ENCODE measurements at places on chromosomes 11 and 22.

DNA sequence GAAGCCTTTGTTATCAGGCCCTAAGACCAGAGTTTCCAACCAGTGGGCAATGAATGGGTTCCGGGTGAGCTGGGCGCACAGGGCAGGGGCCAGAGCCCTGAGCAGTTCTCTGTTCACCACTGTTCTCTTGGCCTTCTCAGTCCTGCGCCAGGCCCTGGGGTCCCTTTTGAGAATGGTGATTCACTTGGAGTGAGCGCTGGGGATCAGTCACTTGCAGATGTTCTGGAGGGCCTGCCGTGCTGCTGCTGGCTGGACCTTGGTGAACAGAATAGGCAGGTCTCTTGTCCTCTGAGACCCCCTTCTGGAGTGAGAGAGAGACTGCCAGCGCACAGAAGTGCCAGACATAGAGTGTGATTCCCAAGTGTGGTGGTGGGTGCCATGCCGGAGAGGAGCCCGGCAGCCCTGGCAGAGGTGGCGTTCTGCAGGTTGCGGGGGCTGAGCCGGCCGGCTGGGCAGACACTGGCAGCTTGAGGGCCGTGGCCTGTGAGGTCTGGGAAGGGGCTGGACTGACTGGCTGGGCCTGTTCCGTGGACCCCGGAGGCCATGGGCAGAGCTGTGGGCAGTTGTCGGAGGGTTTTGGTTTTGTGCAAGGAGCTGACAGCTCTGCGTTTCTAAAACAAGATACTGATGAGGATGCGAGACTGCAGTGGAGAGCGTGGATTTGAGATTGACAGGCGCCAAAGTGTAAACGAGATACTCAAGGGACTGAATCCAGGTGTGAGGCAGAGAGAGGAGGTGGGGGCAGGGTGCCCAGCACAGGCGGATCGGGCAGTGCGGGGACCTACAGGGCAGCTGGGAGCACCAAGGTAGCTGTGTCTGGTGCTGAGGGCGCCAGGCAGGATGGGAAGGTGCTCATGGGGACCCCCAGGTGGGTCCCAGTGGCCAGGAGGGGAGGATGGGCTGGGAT lies 12.3 kb downstream of the TPCN2 start:
- no peak for DNase-seq

GRCh38 chr11:116773203-116774097 lies 663 bp upstream of the BUD13 start:
- DNase-seq = no peak

- DNase-seq = no peak
These were observed 552.8 kb upstream of the CADM1 start for GRCh38 chr11:116057000-116057399.

DNA sequence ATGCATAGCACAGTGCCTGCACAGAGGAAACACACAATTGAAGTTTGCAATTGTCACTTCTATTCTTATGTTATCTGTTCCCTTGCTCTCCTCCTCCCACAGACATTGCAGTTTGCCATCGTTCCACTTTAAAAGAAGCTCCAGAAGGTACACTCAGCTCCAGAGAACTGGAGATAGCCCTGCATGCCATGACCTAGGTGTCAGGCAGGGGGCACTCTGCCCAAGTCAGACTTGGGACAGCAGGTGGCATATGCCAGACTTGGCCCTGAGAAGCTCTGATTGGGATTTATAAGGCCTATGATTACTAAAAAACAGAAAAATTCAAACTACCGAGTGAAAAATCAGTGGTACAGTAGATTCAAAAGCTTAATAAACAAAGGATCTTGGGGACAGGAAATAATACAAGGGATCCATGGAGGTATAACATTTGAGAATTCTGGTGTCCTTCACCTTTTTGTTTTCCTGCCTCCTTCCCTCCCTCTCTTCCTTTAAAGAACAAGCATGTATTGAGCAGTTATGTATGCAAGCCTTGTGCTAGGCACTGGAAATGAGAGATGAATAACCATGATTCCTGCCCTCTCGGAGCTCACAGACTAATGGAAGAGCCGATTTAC lies 40.0 kb downstream of the TENM4 start:
- no peak for DNase-seq

DNA sequence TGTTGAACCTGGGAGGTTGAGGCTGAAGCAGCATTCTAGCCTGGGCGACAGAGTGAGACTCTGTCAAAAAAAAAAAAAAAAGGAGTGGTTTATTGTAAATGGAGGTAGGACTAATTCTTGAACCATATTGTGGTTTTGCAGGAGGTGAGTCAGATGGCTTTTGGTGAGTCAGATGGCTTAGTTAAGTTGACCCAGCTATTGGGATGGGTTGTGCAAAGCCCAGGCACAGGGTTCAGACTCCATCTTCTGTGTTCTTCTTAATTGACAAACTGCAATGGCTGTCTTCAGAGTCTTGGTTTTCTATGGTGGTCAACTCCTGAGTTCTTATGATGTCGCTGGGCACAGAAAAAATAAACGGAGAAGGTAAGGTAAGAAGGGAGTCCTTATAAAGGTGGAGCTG lies 182.7 kb downstream of the ADAMTS15 start:
- DNase-seq = no peak

DNA sequence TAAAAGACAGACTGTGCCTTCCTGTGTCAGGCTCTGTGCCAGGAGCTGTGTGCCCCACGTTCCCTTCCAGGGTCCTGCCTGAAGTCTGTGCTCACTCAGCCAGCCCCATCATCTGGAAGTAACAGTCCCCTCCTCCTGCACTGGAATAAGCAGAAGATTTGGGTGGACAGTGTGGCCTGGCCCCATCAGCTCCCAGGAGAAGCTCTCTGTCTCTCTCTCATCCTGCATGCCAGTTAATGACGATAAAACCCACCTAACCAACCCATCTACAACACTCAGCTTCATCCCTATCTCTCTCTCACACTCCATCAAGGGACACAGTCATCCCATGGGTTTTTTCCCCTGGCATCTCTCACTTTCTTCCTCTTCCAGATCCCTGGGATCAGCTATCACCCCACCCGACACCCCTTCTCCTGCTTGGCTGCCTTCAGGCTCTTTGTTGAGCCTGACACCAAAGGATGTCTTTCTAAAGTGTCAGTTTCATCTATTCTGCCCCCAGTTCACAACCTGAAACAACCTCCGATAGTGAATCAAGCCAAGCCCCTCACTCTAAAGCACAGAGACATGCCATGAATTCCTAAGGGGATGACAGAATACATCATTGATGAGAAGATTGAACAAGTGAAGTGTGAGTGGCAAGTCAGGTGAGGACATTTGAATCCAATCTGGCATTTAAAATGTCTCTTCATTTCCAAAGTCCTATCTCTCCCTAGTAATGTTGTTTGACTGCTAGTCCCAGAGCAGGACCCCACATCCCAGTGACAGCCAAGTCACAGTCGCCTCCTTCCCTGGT lies 91.4 kb upstream of the TOP3B start:
- DNase-seq = no peak

DNA sequence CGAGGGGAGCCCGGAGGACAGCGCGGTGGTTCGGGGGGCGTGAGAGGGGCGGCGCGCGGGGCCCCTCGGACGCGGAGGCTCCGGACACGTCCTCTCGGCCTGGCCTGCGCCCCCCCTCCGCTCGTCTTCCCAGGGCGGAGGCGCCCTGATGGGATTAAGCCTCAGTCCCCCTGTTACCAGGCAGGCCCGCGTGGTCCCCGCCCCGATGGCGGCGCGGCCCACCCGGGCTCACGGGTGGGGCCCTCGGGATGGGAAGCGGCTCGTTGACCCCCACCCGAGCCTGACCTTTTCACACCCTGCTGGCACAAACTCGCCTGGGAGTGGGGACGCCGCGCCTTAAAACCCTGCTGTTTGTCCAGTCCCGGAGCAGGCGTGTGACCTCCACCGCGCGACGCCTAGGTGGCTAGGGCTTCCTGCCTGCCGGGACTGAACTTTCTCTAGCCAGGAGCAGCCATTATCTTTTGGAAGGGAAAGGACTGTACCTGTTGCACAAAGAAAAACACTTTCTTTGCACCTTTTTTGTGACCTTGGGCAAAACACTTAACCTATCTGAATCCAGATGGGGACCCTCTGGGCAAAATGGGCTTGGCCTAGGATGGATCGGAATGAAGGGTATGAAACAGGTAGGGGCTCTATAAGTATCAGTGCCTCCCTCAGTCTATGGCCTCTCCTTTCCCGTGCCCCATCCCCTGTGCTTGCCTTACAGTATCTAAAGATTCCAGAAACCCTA lies 1.0 kb downstream of the KIAA1671 start:
- no peak for DNase-seq

GRCh38 chr22:40518840-40519239 lies 117.7 kb downstream of the MRTFA start:
- no peak for DNase-seq

GRCh38 chr22:50001388-50002231 lies 11.0 kb downstream of the IL17REL start:
- no peak for DNase-seq

- DNase-seq = peak; percentile 47
These were observed 13.4 kb downstream of the SYT7 start for GRCh38 chr11:61567286-61568061.

DNA sequence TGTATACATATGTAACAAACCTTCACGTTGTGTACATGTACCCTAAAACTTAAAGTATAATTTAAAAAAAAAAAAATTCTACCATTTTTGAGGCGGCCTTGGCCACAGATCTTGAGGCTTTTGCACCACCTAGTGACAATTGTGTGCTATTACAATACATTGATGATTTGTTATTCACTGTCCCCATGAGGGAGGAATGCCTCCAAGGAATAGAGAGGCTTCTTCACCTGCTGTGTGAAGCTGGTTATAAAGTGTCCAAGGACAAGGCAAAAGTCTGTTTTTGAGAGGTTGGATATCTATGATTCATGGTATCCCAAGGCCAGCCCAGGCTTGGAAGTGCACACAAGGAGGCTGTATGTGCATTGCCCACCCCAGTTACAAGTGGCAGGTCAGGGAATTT lies 30.7 kb downstream of the SLC22A25 start:
- DNase-seq = no peak

DNA sequence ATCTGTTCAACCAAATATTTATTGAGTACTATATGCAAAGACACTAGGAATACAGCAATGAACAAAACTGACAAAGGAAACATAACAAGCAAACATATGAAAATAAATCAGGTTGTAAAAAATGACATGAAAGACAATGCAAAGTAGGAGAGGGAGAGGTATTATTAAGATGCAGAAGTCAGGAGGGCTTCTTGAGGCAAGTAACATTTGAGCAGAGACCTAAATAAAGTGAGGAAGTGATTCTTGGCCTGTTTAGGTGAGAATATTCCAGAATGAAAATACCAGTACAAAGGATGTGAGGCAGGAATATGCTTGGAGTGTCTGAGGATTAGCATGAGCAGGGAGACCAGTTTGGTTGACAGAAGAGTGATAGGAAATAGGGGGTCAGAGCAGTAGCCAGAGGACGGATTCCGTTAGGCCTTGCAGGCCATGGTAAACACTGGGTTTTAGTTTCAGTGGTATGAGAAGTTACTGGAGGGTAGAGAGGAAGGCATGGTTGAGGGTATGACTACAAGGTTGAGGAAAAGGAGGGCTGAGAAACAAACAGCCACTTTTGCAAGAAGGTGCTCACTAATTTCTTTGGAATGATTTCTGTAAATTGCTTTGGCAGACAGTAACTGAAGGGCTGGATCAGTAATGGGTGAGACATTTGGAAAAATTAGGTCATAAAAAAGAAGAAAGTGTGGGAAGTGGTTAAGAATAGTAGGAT lies 191.9 kb downstream of the SWAP70 start:
- no peak for DNase-seq

GRCh38 chr11:32015427-32015826 lies 75.4 kb upstream of the RCN1 start:
- no peak for DNase-seq

GRCh38 chr11:23856654-23857053 lies 640.2 kb upstream of the LUZP2 start:
- DNase-seq = no peak

Data from amygdala (tissue), 56 donors.